ENCODE measurements at places on chromosomes 1 and 21. TPM values are rescaled to one million over a fixed set of nuclear protein-coding genes. Genes with fewer than 3 reads are reported as not detected.

DNA sequence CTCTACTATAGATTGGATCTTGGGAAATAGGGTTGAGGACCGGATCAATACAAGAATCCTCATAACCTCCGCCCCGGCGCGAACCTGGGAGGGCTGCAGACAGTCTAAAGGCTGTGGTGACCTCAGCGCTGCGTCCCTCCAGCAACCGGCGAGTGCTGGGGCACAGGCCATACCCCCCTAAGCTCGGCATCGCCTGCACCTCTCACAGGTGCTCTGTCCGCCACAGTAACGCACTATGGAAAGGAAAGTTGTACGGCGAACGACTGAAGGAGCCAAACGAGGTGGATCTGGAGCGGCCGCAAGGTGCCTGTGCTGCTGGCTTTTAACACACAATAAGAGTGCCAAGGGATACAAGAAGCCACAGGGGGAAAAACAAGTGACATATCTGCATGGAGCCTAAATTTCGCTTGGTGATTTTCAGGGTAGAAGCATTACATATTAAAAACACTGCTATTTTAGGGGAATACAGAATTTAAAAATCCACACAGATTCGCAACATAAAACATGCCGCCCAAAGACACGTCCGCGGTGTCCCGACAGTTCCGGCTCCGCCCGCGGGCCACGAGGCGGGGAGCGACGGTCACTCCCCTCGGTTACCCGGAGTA is 1.4 kb upstream of the RBM15 start:
- peaks cover 40% of the 10 kb centered on the region for H3K4me1 ChIP-seq
- H3K27me3 ChIP-seq, result no peaks in the 10 kb centered on the region
- H3K4me3 ChIP-seq, result no peak overlapping the region
- H3K27ac ChIP-seq, result no peak overlapping the region

DNA sequence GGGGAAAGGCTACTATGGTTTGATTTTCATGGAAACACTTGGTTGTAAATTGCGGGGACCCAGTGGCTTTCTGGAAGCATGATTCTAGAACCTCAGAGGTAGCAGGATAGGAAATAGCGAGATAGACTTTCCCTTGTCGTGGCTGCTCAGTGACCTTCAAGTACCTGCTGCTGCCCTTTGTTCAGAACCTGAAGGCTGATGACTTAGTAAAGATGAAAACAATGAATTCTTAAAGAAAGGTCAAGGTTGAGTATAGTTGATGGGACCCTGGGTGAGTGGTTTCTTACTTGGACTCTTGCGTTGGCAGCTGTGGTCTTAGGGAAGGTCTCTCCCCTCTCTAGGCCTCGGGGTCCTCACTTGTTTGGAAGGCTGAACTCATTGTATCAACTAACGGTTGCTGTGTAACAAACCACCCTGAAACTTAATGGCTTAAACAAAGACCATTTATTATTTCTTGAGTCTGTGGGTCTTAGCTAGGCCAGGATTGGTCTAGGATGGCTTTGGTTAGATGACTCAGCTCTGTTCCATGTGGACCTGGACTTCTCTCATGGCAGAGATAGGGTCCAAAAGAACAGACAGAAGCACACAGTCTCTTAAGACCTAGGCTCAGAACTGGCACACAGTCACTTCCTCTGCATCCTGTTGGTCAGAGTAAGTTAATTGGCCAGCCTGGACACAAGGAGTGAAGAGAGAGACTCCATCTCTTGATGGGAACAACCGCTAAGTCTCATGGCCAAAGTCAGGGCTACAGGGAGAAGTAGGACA is 89.2 kb upstream of the SELENON start:
- H3K27me3 ChIP-seq, result peaks cover 4% of the 10 kb centered on the region
- H3K4me1 ChIP-seq, result peaks cover 35% of the 10 kb centered on the region

DNA sequence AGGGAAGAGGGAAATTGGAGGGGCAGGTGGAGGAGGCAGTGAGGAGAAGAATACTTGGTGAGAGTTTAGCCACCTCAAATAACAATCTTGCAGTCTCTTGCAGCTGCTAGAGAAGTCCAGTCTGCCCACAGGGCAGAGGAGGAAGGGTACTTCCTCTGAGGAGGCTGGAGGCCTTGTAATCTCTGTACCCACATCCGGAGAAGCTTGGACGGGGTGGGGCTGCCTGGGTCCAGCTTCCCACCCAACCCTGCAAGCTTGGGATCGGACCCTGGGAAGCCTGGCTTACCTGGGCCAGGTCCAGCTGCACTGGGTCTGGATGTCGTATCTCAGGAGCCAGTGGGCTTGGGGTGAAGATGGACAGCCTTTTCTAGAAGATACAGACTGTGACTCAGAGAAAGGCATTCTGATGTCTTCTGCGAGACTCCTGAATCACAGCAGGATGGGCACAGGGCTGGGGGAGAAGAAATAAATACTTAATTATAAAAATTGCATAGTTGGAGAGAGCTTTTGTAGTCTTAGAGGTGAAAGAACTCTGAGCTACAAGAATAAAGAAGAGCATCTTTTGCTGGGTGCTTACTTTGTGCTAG is 111.8 kb upstream of the JUN start:
- peak overlapping the region; percentile 32 for H3K27ac ChIP-seq
- no peak for DNase-seq
- H3K27me3 ChIP-seq, result peaks cover 6% of the 10 kb centered on the region
- H3K4me1 ChIP-seq, result peaks cover 16% of the 10 kb centered on the region

GRCh38 chr1:156081180-156081916 is 917 bp downstream of the MEX3A start:
- peaks cover 7% of the 10 kb centered on the region for H3K4me1 ChIP-seq
- no peaks in the 10 kb centered on the region for H3K36me3 ChIP-seq
- H3K27ac ChIP-seq, result no peak overlapping the region
- peak overlapping the region; percentile 57 for H3K4me3 ChIP-seq

DNA sequence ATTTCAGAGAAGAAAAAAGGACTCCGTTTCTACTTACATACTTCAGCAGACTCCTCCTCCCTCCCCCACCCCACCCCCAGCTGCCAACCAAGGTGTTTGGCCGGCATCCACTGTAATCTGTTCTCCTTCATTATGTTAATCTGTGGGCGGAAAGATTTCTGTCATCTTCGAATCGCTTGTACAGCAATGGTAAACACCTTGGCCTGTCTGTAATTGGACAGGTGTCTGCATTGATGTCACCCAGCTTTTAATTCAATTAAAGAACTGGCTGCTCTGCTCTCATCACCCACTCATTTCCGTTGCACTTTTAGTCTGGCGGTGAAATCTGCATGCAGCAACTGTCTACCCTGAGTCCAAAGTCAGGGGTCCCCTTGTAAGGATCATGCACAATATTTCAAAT is 368.6 kb downstream of the USH2A start:
- H3K4me3 ChIP-seq, result no peak overlapping the region
- H3K36me3 ChIP-seq, result no peaks in the 10 kb centered on the region
- no peak for DNase-seq
- H3K27ac ChIP-seq, result no peak overlapping the region
- no peaks in the 10 kb centered on the region for H3K27me3 ChIP-seq

DNA sequence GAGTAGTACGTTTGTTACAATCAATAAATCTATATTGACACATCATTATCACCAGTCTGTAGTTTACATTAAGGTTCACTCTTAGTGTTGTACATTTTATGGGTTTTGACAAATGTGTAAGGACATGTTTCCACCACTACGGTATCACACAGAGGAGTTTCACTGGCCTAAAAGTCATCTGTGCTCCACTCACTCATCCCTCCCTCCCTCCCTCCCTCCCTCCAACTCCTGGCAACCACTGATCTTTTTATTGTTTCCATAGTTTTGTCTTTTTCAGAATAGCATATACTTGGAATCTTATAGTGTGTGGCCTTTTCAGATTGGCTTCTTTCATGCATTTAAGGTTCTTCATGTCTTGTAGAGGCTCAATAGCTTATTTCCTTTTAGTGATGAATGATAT is 44.1 kb upstream of the RHOU start:
- H3K36me3 ChIP-seq, result no peaks in the 10 kb centered on the region
- H3K4me1 ChIP-seq, result peaks cover 10% of the 10 kb centered on the region
- no peak overlapping the region for H3K27ac ChIP-seq
- DNase-seq, result no peak
- H3K4me3 ChIP-seq, result no peak overlapping the region

DNA sequence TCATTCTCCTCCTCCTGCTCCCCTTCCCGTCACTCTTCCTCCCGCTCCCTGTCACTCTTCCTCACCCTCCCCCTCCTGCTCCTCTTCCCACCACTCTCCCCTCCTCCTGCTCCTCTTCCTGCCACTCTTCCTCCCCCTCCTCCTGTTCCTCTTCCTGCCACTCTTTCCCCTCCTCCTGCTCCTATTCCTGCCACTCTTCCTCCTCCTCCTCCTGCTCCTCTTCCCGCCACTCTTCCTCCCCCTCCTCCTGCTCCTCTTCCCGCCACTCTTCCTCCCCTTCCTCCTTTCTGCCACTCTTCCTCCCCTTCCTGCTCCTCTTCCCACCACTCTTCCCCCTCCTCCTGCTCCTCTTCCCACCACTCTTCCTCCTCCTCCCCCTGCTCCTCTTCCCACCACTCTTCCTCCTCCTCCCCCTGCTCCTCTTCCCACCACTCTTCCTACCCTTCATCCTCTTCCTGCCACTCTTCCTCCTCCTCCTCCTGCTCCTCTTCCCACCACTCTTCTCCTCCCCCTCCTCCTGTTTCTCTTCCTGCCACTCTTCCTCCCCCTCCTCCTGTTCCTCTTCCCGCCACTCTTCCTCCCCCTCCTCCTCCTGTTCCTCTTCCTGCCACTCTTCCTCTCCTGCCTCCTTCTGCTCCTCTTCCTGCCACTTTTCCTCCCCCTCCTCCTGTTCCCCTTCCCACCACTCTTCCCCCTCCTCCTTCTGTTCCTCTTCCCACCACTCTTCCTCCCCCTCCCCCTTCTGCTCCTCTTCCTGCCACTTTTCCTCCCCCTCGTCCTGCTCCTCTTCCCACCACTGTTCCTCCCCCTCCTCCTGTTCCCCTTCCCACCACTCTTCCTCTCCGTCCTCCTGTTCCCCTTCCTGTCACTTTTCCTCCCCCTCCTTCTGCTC is 28.7 kb upstream of the ARTN start:
- no peaks in the 10 kb centered on the region for H3K27me3 ChIP-seq
- H3K4me3 ChIP-seq, result no peak overlapping the region
- DNase-seq, result no peak
- H3K36me3 ChIP-seq, result no peaks in the 10 kb centered on the region

CHODL gene
- total RNA-seq, result not detected

DNA sequence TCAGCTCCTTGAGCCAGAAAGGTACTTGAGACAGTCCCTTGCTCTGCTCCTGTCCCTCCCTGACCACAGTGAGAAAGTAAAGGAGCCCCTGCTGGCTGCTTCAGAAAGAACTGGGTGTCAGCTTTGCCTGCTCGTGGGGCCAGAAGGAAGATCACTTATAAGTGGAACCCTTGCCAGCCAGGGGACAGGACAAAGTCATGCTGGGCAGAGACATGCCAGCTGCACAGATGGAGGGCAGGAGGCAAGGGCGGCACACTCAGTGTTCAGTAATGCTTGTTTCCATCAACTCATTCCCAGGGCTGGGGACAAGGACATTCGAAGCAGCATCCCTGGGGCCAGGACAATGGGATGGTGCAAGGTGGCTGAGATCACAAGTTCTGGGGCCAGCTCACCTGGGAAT is 41.8 kb downstream of the NTPCR start:
- H3K27me3 ChIP-seq, result no peaks in the 10 kb centered on the region
- H3K4me1 ChIP-seq, result peaks cover 9% of the 10 kb centered on the region
- H3K4me3 ChIP-seq, result no peak overlapping the region

MR1 gene
- 27.9 TPM for total RNA-seq

DNA sequence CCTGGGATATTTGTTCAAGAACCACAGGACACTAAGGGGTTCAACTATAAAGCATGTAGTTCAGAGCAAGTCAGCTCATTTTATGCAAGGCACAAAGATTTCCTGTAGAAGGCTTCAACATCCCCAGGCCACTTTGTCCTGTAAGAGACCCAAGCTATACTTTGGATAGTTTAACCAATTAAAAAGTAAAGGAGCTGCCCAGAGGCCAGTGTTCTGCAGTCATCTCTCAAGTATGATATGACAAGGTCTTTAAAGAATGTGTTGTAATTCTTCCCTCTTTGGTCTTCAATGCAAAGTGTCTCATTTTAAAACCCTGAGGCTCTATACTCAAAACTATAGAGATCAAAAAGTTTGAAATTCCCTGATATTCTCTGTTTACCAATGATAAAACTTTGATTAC is 34.1 kb downstream of the KRTAP20-3 start:
- no peak overlapping the region for H3K4me3 ChIP-seq
- no peaks in the 10 kb centered on the region for H3K4me1 ChIP-seq
- no peak for DNase-seq
- H3K36me3 ChIP-seq, result no peaks in the 10 kb centered on the region
- H3K27ac ChIP-seq, result no peak overlapping the region
- H3K27me3 ChIP-seq, result no peaks in the 10 kb centered on the region

DNA sequence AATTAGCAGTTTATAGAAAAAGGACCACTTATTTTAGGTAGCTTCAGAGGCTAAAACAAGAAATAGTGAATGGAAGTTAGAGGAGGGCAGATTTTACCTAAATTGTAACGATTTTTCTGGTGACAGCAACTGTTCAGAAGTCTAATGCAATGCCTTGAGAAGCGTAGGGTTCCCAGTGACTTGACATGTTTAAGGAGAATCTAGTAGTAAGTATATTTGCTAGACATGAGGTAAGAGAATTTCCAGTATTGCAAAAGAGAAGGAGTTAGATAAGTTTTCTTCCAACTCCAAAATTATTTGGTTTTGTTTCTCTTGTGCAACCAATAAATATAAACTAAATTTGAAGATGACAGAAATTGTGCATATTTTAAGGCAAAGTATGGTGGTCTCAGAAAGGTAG is 140.0 kb downstream of the SMYD3 start:
- H3K27ac ChIP-seq, result no peak overlapping the region
- no peak for DNase-seq
- H3K4me3 ChIP-seq, result no peak overlapping the region
- peaks cover 2% of the 10 kb centered on the region for H3K36me3 ChIP-seq

GRCh38 chr1:43049481-43049880 is 90.8 kb upstream of the SLC2A1 start:
- no peak overlapping the region for H3K4me3 ChIP-seq
- no peak overlapping the region for H3K27ac ChIP-seq
- no peaks in the 10 kb centered on the region for H3K36me3 ChIP-seq
- DNase-seq, result no peak
- H3K4me1 ChIP-seq, result peaks cover 3% of the 10 kb centered on the region

DNA sequence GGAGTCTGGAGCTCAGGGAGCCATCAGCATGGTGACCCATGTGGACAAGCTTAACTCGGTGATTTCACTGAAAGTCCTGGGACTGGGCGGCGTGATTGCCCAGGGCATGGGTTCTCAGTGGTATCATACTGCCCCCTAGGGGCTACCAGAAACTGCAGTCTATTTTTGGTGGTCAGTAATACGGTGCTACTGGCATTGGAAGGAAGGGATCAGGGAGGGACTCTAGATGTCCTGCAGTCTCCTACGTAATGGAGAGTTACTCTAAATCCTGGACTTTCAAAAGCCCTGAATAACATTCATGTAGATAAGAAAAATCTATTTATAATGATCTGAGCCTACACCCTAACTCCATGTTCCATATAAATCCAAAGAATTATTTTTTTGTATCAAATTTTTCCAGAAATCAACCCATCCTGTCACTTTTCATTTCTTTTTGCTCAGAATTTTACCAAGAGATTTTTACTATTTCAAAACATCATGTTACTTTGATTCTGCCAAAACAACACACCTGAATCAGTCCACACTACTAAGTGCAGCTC is 37.3 kb downstream of the PABPC4 start:
- no peaks in the 10 kb centered on the region for H3K27me3 ChIP-seq
- peaks cover 12% of the 10 kb centered on the region for H3K36me3 ChIP-seq
- no peak overlapping the region for H3K27ac ChIP-seq
- no peak overlapping the region for H3K4me3 ChIP-seq

NLRP3 gene
- total RNA-seq, result 4.7 TPM

Measured in activated CD8-positive, alpha-beta T cell treated with anti-CD3 and anti-CD28 coated beads, Interleukin-2, amount 10 ng/mL, durations not matched to agents 7 days and 5 days (primary cell).